Left ventricle myocardium superior (tissue), 1 donor: ENCODE measurements at places on chromosomes 5 and 9. TPM values are rescaled to one million over a fixed set of nuclear protein-coding genes. Genes with fewer than 3 reads are reported as not detected.

The PCDHB2 gene
- 2.2 TPM for total RNA-seq

The NMUR2 gene
- 0.20 TPM for total RNA-seq

The SLC6A7 gene
- total RNA-seq, result not detected

The MED10 gene
- 29.2 TPM for total RNA-seq

The FCHO2 gene
- total RNA-seq, result 20.1 TPM

The SLC36A3 gene
- total RNA-seq, result not detected

The TRIM32 gene
- 18.0 TPM for total RNA-seq

The PCDHGC4 gene
- 2.5 TPM for total RNA-seq

The ELP1 gene
- total RNA-seq, result 20.7 TPM

The SMC2 gene
- 10.0 TPM for total RNA-seq
